ENCODE measurements at places on chromosomes 7 and 10. TPM values are rescaled to one million over a fixed set of nuclear protein-coding genes. Genes with fewer than 3 reads are reported as not detected.

SMKR1 gene
- total RNA-seq = 3.7 TPM

AGBL3 gene
- total RNA-seq = 8.2 TPM

GJC3 gene
- total RNA-seq = 0.41 TPM

GJD4 gene
- not detected for total RNA-seq

SAMD9L gene
- 1.6 TPM for total RNA-seq

CAPZA2 gene
- total RNA-seq = 154 TPM

ADCYAP1R1 gene
- 34.2 TPM for total RNA-seq

CUZD1 gene
- total RNA-seq = 0.41 TPM

PARG gene
- total RNA-seq = 129 TPM

SLC18A3 gene
- under 0.01 TPM for total RNA-seq

CALHM2 gene
- total RNA-seq = 1.6 TPM

AKR1D1 gene
- not detected for total RNA-seq

Measured in frontal cortex (tissue), 4 donors.